Stimulated activated CD4-positive, alpha-beta T cell treated with anti-CD3 and anti-CD28 coated beads, Interleukin-1b, Interleukin-23, amount 100 ng/mL, for 24 hours (primary cell): ENCODE measurements at places on chromosomes 1 and 21.
A peak's percentile ranks its signal among the peaks of the same experiment; 100 is the strongest.

GRCh38 chr1:211247921-211248320 is 11.2 kb upstream of the RCOR3 start:
- DNase-seq, result no peak

DNA sequence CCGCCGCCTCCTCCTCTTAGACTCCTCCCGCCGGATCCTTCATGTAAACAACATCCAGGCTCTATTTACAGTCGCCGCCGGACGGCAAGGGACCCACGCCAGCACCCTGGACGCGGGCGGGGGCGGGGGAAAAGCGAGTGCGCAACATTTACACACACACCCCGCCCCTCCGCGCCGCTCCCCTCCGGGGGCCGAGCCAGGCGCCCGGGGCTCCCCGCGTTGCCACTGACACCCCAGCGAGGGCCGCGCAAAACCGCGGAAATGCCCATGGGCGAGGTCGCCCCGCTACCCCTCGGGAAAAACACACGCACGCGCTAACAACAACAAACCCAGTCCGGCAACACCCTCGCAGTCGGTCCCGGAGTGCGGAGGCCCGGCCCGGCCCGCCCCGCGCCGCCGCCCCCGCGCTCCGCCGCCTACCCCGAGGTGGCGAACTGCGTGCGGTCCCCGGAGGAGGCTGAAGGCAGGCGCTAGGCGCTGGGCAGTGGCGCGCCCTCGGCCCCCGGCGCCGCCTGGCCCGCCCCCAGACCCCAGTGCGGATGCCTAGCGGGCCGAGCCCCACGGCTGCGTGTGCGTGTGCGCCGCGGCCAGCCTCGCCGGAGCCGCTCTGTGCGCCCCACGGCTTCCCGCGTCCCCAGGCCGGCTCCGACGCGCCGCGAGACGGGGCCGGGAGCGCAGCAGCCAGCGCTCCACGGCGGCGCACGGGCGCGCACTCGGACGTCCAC is 81.1 kb upstream of the AK4 start:
- peak; percentile 52 for DNase-seq

DNA sequence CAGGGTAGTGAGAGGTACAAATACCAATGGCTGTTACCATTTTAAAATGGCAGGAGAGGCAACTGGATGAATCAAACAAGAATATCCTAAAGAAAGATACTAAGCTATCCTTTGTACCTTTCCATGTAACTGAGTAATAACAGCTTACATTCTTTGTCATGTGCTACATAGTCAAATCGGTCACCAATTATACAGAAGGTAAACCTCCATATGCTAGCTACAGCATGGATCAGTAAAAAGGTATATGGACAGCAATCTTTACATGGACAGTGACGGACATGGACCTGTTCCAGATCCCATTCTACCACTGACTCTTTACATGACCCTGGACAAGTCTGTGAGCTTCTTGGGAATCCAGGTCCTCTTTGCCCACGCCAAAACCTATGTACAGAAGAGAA is 13.4 kb upstream of the MRPL9 start:
- no peak for DNase-seq

DNA sequence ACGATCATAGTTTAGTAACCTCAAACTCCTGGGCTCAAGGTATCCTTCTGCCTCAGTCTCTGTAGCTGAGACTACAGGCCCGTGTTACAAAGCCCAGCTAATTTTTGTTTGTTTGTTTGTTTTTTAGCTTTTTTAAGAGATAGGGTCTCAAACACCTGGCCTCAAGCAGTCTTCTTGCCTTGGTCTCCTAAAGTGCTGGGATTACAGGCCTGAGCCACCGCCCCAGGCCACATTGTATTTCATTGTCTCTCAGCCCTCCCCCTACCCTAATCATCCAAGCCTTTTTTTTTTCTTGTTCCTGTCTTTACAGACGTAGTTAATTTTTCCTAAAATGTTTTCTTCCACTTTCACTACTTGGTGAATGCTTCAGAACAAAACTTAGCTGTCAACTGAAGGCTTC is 5.4 kb downstream of the CDC7 start:
- no peak for DNase-seq

DNA sequence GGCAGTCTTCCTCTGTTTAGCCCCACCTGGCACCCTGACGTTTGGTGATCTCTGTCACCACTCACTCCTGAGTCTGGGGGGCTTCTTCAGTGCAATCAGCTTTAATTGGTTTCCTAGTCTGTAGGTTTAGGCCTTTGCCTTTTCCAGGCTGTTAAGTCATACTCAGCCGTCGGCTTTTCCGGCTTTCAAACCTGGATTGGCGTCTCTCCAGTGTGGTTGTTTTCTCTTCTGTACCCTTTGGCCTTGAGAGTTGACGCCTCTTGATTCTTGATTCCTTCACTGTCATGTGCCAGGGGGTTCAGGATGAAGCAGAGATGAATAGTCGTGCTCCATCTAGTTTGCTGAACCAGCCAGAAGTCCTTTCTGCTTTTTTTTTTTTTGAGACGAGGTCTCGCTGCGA is 24.9 kb downstream of the NCMAP start:
- no peak for DNase-seq

DNA sequence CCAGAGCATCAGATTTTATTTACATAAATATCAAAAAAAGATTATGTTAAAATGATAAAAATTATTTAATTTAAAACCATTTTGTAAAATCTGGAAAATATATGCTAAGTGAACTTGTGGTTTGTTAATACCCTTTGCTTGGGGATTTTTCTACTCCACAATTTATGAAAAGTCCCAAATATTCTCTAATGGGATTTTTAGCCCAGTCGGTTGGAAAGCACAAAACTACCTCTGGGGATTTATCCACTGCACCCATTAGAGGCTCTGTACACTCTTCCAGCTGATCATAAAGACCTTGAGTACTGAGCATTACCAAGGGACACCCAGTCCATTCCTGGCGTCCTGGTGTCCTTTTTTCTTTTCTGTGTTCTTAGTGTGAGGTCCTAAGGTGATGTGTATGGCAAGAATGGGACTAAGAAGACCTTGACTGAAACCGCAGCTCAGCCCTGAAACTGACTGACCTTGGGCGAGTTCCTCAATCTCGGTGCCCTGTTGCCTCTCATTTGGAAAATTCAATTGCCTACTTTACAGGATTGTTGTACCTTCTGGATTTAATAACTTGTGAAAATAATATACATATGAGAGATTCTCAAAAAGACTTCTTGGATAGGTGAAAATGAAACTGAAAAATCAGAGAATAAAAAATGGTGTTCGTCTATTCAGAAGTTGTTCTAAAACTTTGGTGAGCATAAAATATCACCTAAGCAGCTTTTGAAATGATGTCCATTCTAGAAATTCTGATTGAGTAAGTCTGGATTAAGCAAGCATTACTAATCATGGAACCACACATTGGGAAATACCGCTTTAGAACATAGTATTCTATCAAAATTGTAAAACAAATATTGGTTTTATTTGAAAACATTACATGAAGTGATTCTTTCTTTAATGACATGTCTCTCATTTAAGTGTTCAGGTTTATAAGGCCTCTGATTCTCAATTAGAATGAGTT is 21.5 kb upstream of the SAMSN1 start:
- no peak for DNase-seq

GRCh38 chr1:228150461-228151179 is 890 bp downstream of the GJC2 start:
- DNase-seq, result no peak

GRCh38 chr21:45385549-45386050 is 19.4 kb upstream of the COL18A1 start:
- no peak for DNase-seq

GRCh38 chr1:157310401-157310800 is 172.2 kb upstream of the ETV3 start:
- no peak for DNase-seq

- DNase-seq, result no peak
These were observed 15.5 kb upstream of the AHCTF1 start for GRCh38 chr1:246947255-246947654.

- DNase-seq, result no peak
These were observed 499.3 kb upstream of the ADAMTS5 start for GRCh38 chr21:27466140-27466539.

- DNase-seq, result no peak
These were observed 12.5 kb downstream of the PIP5K1A start for GRCh38 chr1:151210830-151211229.

DNA sequence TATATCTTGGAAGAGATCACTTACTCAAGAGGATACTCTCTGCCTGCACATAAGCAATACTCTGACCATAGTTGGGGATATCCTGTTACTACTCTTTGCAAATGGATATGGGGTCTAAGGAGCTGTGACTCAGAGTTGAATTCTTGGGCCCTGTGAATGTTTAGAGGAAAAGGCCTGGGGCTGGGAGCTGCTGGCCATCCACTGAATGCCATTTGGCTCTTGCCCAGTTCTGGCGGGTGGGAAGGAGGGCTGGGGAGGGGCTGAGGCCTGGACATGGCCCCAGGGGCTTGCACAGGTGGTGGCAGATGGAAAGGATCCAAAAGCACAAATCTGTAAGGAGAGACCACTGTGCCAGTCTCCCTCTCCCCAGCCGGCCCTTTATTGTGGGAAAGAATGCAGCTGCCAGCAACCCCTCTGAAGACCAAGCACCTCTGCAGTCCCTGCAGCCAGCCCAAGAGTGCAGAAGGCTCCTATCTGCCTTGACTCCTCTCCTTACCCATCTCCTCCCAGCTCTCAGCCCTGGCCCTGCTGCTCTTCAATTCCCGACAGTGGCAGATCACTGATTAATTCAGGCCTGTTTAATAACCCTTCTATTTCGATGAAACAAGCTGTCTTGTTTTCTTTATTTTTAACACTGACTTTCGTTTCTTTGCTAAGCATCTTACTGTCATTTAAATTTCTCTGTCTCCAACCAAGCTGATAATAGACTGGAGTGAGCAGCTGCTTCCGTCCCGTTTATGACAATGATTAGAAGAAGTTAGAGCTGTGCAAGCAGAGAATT is 12.1 kb downstream of the PLXNA2 start:
- DNase-seq, result no peak

DNA sequence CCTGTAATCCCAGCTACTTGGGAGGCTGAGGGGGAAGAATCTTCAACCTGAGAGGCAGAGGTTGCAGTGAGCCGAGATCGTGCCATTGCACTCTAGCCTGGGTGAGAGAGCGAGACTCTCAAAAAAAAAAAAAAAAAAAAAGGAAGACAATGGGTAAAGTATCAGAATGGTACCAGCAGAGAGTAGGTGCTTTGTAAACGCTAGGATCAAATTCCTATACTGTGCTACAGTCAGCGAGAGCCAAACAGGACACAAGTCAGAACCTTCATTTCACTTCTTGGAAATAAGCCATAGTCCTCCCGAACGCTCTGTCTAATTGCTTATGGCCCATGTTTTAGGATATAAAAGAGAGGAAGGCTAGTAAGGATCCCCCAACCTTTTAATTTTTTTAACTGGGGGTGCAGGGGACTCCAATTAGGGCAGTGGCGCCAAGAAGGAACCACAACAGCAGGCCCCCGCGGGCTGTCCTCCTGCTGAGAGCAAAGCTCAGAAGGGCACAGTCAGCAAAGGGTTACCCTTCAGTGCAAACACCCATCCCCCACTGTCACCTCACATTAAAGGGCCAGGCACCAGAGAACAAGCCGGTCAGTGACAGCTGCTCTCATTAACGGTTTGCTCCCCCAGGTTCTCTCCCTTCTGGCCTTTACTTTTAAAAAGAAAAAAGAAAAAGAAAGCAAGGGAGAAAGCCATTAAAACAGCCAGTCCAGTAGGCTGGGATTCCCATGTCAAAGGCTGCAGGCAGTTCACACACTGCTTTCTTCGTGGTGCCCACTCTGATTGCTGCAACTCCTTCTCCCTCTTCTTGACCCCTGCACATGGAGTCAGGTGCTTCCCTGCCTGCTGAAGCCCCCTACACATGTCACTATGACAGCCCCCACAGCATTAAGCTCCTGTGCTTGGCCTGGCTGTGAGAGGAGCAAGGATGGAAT is 69.4 kb downstream of the PLPP3 start:
- no peak for DNase-seq

- DNase-seq, result no peak
These were observed 32.9 kb downstream of the PBX1 start for GRCh38 chr1:164591858-164592257.

DNA sequence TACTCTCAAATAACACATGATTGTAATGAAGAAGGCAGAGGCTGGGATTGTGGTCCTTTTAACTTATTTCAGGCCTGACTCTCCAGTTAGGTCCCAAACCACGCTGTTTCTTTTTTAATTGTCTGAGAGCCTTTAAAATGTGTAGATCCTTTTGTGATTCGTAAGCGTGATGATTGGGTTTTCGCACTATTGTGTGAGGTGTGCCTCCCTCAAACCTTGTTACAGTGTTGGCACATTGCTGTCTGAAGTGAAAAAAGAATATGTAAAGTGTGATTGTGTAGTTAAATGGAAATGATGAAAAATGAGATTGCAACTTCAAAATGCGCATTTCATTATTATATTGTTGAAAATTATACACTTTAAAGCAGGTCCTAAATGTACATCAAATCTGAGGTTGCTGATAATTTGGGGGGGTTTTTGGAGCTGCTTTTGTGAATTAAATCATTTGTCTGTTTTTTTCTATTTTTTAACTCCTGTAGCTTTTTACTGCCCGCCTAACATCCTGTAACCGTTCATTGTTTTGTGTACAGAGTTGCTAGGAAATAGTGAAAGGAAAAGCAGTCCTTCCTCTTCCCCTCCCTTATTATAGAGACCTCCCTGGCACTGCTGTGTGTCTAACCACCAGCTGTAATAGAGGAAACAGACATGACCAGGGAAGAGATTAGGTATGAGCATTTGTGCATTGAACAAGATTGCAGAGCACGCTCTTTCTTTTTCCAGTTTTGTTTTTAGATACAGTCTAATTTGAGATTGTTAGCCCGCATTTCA is 43.3 kb downstream of the IARS2 start:
- no peak for DNase-seq

GRCh38 chr1:2347896-2348295 is 43.5 kb downstream of the MORN1 start:
- DNase-seq, result no peak

- no peak for DNase-seq
These were observed 31.1 kb downstream of the TMEM51 start for GRCh38 chr1:15184436-15185241.

DNA sequence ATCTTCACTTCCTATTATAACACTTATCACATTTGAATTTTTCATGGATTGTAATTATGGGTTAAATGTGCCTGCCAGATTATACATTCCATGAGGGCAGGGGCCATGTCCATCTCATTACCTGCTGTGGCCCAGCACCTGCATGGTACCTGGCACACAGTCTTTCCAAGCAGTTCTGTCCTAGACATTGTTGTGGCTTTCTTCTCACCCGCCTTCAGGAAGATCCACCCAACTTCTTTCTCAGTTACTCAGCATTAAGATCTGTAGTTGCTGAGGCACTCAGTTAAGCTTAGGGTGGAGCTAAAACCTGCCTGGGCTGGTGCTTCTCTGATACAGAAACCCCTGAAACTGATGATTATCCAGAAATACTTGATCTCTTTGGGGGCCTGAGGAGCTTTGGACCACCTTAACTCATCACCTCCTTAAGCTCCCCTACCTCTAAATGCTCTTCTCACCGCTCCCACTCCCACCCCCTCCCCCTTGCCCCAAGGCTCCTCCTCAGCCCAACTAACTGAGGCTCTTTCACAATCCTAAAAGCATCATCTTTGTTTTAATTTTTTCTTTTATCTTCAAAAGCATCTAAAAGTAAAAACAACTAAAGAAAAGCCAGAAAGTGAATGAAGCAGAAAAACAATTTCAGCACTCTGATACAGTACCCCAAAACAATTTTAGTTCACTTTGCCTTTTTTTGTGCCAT is 190.6 kb downstream of the FGGY start:
- DNase-seq, result no peak
